ENCODE measurements at places on chromosomes 1 and 21. TPM values are rescaled to one million over a fixed set of nuclear protein-coding genes. Genes with fewer than 3 reads are reported as not detected.

- no peak for DNase-seq
Observed at GRCh38 chr1:209516771-209517680, 66.5 kb upstream of the CAMK1G start.

DNA sequence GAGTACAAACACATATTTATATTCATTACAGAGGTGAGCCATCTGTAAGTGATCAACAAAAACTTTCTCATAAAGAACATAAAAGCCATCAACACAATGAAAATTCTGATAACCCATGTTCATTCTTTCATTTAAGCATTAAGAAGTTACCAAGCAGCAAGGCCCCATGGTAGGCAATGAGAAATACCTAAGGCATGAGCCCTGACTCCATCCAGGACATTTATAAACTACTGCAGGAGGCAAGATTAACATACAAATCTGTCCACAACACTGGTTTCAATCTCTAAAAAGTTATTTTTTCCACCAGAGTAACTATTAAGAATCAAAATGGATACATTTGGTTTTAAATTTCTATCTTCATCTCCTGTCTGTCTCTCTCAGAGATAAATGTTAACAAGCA is 76.1 kb downstream of the SIPA1L2 start:
- DNase-seq, result no peak

DNA sequence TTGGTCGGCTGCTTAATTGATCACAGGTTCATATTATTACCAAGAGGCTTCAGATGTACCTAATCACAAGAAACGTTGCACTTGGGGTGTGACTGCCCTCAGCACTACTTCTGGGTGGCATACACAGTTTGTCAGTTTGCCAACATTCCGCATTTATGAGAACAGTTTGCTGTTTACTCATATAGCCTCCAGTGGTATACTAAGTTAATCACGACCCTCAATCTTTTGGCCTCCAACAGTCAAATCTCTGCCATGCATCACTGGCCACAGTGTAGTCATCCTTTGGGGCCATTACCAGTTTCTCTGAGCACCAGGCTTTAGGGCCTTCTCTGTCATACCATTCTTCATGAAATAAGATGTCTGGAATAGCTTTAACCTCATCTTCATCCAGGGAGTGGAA is 62.8 kb upstream of the BCL9 start:
- DNase-seq, result no peak

FOXE3 gene
- total RNA-seq, result 0.04 TPM

DNA sequence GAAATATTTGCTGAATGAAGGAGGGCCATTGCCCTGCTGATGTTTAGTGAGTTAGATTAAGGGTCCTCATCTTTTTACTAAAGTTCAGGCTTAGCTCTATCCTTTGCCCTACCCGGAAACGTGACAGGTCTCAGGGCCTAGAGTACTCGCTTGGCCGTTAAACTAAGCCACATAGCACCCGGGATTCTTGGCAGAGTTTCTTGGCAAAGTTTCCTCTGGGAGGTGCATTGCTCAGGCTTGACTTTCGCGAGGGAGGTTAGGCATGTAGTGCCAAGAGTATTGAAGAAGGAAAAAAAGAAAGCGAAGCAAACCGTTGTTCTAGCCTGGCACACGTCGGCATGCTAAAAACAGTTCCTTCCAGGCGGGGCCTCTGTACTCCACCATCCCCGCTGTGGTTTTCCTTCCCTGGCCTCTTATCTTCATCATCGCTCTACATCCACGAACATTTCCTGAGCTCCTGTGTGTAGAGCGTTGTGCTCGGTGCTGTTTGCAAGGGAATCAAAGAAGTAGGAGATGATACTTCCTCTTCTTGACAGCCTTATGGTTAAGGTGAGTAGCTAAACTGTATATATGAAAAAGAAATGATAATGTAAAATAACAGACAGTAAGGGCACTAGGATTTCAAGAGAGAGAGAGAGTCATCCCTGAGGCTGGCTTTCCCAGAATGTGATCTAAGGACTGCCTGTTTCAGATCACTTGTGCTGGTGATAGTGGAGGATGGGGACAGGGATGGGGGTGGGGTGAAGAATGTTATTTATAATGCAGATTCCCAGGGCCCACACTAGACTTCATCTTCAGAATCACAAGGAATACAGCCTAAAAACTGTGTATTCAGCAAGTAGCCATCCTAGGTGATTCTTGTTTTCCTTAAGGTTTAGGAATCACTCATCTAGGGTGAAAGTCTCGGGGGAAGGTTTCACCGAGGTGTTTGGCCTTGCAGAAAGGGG is 18.8 kb downstream of the RNF220 start:
- DNase-seq, result no peak

PROX1 gene
- total RNA-seq, result 0.49 TPM

- no peak for DNase-seq
Observed at GRCh38 chr1:218344814-218345672, at the start of gene TGFB2. Gene TGFB2, plus strand, starts transcription at chr1:218345336. Its CDS starts 1,366 bp downstream, at chr1:218346702.

APOBEC4 gene
- not detected for total RNA-seq

- no peak for DNase-seq
Observed at GRCh38 chr1:197908716-197909220, 6.3 kb downstream of the C1orf53 start.

- no peak for DNase-seq
Observed at GRCh38 chr1:33608825-33609400, 136.5 kb downstream of the ZSCAN20 start.

DNA sequence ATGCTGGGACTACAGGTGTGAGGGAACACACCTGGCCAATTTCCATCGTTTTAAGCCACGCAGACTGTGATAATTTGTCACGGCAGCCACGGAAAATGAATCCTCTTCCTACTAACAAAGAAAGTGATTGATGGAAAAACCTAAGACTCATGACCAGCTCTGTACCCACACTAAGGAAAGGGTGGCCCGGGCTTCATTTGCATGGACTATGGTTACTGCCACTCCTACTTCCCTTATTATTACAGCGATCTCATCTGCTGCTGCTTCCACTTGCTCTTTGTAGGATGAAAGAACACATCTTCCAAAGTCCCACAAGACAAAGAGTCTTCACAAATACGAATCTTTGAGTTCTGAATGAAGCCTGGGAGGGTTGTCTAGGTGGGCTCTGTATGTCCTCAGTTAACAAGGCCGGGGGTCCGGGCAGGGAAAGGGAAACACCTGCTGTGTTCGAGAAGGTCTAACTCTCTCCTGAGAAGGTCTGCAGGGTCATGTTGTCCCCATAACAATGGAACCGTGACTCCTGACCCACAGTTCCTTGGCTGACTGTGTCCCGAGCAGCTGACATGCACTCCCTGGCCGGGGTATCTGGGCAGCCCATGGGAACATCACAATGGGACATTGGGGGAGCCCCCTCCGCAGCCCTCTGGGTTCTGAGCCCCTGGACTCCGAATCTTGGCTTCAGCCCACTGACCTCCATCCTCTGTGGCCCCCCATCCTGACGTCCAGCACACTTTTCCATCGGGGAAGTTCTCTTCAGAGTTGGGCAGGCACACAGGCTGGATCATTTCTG is 13.3 kb upstream of the TFF1 start:
- no peak for DNase-seq

DNA sequence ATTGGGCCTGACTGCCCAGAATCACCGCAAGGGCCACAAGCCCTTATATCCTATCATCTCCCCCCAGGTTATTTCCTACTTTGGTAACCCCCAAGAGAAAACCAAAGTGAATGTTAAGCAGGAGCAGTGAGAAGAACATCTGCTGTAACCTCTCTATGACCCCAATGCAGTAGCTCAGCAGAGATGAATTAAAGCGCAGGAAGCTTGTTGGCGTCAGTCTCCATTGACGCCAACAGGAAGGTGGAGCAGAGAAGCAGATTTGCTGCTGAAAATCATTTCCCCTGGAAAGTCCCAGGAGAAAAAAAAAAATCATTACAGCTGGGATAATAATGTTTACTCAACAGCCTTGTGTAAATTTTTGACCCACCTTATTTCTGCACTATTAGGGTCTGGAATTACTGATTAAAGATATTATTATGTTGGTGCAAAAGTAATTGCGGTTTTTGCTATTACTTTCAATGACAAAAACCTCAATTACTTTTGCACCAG is 33.2 kb upstream of the FAM163A start:
- DNase-seq, result peak; percentile 91

SPRR2F gene
- not detected for total RNA-seq

DNA sequence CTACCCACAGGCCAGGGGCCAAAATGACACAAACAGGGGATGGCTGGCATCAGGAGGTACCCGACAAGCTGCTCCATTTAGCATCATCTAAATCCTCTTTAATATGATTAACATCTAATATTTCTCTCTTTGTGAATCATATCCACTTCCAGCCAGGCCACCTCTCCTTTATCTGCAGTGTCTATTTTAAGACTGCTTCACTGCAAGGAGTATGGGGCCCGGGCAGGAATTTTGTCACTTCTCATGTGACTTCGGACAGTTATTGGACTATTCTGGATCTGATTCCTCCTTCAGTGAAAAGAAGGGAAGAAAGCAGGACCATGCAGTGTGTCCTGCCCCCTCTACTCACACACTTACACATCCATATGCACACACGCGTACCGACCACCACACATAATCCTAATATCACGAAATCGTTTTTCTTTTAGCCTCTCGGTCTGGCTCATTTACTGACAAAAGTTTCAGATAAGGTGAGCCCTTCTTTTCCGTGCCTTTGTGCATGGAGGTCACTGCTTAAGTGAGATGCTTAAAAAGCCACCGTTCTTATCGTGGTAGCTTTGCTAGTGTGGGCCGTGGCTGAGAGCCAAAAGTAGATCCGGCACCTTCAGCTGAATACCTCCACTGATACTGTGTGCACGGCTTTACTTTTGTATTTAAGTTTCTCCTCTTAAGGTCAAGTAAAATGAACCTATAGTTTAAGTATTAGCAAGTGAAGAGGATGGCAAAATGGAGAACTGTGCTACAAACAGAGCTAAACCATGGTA is 26.0 kb downstream of the PROX1 start:
- no peak for DNase-seq

- DNase-seq, result no peak
Observed at GRCh38 chr1:93820554-93821422, 58.2 kb downstream of the DNTTIP2 start.

DNA sequence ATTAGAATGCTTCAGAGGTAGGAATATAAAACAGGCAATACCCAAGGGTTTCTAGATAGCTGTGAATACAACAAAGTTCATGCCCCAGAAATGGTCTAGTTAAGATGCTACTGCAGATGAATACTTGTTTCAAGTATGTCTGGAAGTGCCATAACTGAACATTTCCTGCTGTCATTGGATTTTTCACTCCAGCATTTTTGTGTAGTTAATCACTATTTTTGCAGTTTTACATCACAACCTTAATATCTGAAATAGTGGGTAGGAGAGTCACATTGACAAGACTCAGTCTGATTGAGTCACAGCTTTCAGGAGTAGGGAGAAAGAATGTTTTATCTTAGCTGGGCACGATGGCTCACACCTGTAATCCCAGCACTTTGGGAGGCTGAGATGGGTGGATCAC is 126.4 kb upstream of the C1orf21 start:
- peak; percentile 20 for DNase-seq

HSPA6 gene
- total RNA-seq, result 0.13 TPM

C1orf210 gene
- total RNA-seq, result not detected

GRCh38 chr1:175127565-175127964 is 59.9 kb downstream of the TNN start:
- no peak for DNase-seq

DNA sequence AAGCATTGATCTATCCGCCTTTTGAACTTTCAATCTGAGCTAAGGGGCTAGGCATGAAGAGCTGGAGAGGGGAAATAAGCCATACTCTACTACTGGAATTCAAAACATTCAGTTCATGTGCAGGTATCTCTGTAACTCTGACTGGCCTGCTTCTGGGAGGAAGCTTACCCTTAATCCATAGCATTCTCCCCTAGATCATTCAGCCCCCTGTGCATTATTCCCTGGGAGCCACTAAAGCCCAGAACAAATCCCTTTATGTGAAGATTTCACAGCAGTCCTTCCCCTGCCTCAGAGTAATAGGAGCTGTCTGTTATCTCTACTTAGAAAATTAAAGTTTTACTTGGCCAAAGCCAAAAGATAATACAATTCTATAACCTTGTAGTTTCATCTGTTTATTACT is 300.7 kb downstream of the SEC16B start:
- DNase-seq, result no peak

- no peak for DNase-seq
Observed at GRCh38 chr1:86466986-86467385, 1.7 kb upstream of the CLCA1 start.

GRCh38 chr1:56547473-56547872 is 31.9 kb downstream of the PLPP3 start:
- no peak for DNase-seq

DNA sequence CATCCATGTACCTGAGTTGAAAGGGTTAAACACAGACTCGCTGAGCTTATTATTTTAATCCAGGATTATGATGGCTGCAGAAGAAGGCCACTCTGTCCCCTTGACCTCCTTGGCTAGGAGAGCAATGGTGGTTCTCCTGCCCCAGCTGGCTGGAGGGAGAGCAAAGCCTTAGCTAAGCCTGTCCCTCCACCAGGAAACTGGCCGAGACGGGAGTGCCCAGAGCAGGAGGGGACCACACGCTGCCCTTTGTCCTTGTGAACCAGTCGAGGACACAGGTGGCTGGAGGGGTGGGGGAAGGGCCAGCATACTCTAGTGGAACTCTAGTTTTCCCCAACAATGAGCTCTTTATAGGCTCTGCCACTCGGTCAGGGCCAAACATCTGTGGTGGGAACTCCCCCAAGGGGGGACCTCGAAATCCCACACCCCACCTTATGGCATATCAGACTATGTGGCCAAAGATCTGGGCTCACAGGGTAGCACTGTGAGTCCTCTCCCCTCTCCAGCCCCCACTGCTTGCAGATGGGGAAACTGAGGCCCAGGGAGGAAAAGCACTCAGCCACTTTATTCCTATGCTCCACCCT is 12.9 kb downstream of the KIAA1614 start:
- no peak for DNase-seq

LCE2B gene
- total RNA-seq, result not detected

TAS1R1 gene
- total RNA-seq, result 0.07 TPM

DNA sequence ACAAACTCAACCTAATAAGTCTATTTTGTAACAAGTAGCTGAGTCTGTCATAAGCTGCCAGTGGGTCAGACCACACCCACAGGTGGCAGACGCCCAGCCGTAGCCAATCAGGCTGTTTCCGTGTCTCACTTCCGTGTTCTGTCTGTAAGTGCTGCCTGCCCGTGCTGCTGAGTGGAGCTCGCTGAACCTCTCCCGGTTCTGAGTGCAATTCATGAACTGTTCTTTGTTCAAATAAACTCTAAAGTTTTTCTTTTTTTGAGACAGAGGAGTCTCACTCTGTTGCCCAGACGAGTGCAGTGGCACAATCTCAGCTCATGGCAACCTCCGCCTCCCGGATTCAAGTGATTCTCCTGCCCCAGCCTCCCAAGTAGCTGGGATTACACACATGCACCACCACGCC is 25.1 kb downstream of the POFUT2 start:
- DNase-seq, result no peak
